Common myeloid progenitor, CD34-positive (primary cell): ENCODE measurements at places on chromosomes 7 and 10.
A peak's percentile ranks its signal among the peaks of the same experiment; 100 is the strongest.

- peak; percentile 62 for DNase-seq
- no peaks in the 10 kb centered on the region for H3K27me3 ChIP-seq
- H3K4me1 ChIP-seq, result peaks cover 9% of the 10 kb centered on the region
Observed at GRCh38 chr7:140417456-140418155, 13.7 kb downstream of the RAB19 start.

GRCh38 chr7:132430861-132431822 is 145.1 kb downstream of the PLXNA4 start:
- no peaks in the 10 kb centered on the region for H3K27me3 ChIP-seq
- H3K4me3 ChIP-seq, result no peak overlapping the region
- H3K4me1 ChIP-seq, result peaks cover 46% of the 10 kb centered on the region
- peak; percentile 58 for DNase-seq

DNA sequence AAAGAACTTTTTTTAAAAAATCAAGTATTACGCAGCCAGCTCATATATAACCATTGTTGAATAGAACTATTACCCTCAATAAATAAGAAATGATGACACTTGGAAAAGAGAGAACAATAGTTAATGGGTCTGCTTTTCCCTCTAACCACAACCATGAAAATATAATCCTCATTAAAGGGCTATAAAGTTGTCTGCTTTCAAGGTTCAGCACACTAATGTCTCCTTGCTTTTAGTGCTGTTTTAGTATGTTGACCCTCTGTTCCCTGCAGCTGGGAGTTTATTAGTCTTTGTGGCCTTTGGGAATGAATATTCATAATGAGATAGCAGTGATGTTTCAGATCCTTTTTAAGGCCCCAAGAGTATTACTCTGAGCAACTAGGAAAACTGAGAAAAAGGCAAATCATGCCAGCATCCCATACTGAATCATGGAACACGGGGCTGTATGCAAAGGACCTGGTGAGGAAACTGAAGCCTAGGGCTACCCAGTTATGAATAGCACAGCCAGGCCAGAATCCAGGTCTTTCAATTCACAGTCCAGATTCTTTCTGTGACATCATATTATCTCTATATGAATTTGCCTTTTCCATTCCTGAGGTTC is 332.0 kb upstream of the LRGUK start:
- H3K27ac ChIP-seq, result no peak overlapping the region
- no peak for DNase-seq
- no peaks in the 10 kb centered on the region for H3K4me1 ChIP-seq
- H3K36me3 ChIP-seq, result peaks cover 2% of the 10 kb centered on the region
- no peak overlapping the region for H3K4me3 ChIP-seq

DNA sequence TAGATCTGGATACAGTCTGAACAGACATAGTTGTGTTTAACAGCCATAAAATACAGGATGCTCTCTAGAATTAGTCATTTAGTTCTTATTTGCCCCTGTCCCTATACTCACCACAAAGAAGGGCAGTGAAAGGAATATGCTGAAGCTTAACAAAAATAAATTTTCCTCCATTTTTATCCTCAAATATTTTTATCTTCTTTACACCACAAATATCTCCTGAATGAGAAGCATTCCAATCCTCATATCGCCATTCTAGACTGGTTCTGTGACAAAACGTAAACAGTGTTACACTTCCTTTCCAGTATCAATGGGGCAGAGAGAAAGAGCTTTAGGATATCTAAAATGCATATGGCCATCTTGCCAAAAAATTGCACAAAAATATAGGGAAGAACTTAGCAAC is 1.6 kb downstream of the OR9A2 start:
- H3K36me3 ChIP-seq, result no peaks in the 10 kb centered on the region
- DNase-seq, result no peak
- no peaks in the 10 kb centered on the region for H3K27me3 ChIP-seq
- H3K4me1 ChIP-seq, result no peaks in the 10 kb centered on the region
- no peak overlapping the region for H3K4me3 ChIP-seq

GRCh38 chr10:127935071-127935561 is 28.2 kb downstream of the PTPRE start:
- H3K4me1 ChIP-seq, result no peaks in the 10 kb centered on the region
- H3K36me3 ChIP-seq, result no peaks in the 10 kb centered on the region
- no peak overlapping the region for H3K4me3 ChIP-seq
- no peaks in the 10 kb centered on the region for H3K27me3 ChIP-seq
- no peak for DNase-seq
- H3K27ac ChIP-seq, result no peak overlapping the region

DNA sequence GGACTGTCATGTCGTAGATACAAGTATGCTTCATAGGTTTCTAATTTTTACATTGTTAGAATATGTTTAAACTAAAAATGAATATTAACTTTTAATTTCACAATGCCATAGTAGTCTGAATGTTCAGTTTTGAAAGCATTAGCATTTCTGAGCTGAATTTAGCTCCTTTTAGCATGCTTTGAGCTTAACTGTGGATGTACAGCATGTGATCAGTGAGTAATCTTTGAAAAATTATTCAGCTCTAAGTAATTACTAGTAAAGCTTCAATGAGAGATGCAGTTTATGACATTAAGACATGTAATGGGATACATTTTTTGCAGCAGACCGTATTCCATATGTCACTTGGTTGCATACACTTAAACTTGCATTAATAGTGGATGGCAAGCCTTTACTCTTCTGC is 114.1 kb upstream of the WNT16 start:
- H3K4me3 ChIP-seq, result no peak overlapping the region
- H3K27ac ChIP-seq, result no peak overlapping the region
- DNase-seq, result no peak
- no peaks in the 10 kb centered on the region for H3K27me3 ChIP-seq
- no peaks in the 10 kb centered on the region for H3K4me1 ChIP-seq
- no peaks in the 10 kb centered on the region for H3K36me3 ChIP-seq

DNA sequence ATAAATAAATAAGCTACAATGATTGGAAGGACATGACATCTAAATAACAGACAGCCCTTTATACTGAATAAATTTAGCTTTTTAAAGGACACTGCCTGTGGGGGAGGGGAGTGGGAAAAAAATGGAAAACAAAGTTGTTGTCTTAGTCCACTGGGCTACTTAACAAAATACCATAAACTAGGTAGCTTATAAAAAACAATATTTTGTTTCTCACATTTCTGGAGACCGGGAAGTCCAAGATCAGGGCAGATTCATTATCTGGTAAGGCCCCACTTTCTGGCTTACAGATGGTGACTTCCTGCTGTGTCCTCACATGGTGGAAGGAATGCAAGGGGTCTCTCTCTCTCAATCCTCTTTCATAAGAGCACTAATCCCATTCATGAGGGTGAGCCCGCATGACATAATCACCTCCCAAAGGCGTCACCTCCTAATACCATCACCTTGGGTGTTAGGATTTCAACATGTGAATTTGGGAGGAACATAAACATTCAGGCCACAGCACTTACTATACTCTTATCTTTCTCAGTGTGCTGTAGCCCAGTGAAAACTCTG is 43.0 kb downstream of the DNAJC12 start:
- no peak for DNase-seq
- no peaks in the 10 kb centered on the region for H3K4me1 ChIP-seq
- no peaks in the 10 kb centered on the region for H3K36me3 ChIP-seq

GRCh38 chr7:97513326-97513725 is 218.6 kb upstream of the TAC1 start:
- H3K4me1 ChIP-seq, result no peaks in the 10 kb centered on the region
- no peaks in the 10 kb centered on the region for H3K36me3 ChIP-seq
- DNase-seq, result no peak
- no peak overlapping the region for H3K27ac ChIP-seq
- H3K27me3 ChIP-seq, result no peaks in the 10 kb centered on the region
- no peak overlapping the region for H3K4me3 ChIP-seq

GRCh38 chr10:4073912-4074311 is 288.9 kb upstream of the KLF6 start:
- H3K4me1 ChIP-seq, result no peaks in the 10 kb centered on the region
- H3K4me3 ChIP-seq, result no peak overlapping the region
- no peak for DNase-seq
- no peak overlapping the region for H3K27ac ChIP-seq
- H3K36me3 ChIP-seq, result no peaks in the 10 kb centered on the region

DNA sequence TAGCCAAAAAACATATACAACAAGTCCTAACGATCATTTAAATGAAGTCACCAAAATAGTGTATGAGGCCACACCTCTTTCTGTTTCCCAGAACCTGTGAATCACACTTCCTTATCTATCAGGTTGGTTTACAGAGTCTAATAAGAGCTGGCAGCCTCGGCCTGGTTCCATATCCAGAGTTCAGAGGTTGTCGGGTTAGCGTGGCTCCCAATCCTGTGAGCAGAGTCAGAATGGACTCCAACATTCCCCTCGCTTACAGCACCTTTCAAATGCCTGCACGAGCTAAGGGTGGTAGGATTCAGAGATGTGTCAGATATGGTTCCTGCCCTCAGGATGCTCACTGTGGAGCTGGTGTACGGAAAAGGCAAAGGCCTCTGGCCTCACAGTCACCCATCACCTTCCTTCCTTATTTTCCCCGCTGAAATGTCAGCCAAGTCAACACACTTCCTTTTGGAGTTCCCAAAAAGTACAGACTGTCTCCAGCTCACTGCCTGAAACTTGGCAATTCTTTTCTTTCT is 6.0 kb downstream of the IL15RA start:
- H3K4me3 ChIP-seq, result no peak overlapping the region
- DNase-seq, result peak; percentile 31
- H3K27ac ChIP-seq, result no peak overlapping the region

DNA sequence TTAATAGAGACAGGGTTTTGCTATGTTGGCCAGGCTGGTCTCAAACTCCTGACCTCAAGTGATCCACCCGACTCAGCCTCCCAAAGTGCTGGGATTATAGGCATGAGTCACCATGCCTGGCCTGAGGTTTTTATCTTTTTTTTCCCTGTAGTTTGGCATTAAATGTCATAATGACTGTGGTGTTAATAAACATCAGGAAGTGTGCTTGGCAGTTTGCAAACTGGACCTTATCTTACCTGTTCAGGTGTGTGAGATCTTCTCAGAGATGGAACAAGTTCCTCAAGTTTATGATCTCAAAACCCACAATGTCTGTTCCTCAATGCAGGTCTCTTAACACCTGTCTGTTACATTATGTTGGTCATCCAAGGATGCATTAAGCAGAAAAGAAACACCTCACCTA is 80.0 kb downstream of the ARID5B start:
- H3K4me1 ChIP-seq, result no peaks in the 10 kb centered on the region
- H3K36me3 ChIP-seq, result no peaks in the 10 kb centered on the region

DNA sequence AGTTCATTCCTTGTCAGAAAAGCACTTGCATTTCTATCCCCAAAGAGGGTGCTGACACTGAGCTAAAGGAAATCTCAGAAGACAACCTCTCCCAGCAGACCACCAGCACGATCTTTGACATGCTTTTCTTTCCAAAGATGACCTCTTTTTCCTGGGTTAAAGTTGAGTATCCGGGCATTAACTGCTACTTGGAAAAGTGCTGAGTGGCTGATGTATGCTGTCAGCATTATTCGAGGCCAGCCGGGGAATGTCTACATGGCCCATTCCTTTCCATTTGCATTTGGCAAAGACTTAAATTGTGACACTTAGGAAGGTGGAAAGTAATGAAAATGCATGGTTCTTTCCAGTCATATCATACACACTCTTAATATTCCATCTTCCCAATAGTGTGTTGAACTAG is 90.6 kb upstream of the SKAP2 start:
- H3K36me3 ChIP-seq, result no peaks in the 10 kb centered on the region
- no peak overlapping the region for H3K27ac ChIP-seq
- H3K4me3 ChIP-seq, result no peak overlapping the region
- H3K4me1 ChIP-seq, result no peaks in the 10 kb centered on the region

- no peak overlapping the region for H3K27ac ChIP-seq
- no peaks in the 10 kb centered on the region for H3K4me1 ChIP-seq
- no peaks in the 10 kb centered on the region for H3K27me3 ChIP-seq
- no peak for DNase-seq
- no peaks in the 10 kb centered on the region for H3K36me3 ChIP-seq
Observed at GRCh38 chr10:31940839-31941653, 12.4 kb upstream of the ARHGAP12 start.

DNA sequence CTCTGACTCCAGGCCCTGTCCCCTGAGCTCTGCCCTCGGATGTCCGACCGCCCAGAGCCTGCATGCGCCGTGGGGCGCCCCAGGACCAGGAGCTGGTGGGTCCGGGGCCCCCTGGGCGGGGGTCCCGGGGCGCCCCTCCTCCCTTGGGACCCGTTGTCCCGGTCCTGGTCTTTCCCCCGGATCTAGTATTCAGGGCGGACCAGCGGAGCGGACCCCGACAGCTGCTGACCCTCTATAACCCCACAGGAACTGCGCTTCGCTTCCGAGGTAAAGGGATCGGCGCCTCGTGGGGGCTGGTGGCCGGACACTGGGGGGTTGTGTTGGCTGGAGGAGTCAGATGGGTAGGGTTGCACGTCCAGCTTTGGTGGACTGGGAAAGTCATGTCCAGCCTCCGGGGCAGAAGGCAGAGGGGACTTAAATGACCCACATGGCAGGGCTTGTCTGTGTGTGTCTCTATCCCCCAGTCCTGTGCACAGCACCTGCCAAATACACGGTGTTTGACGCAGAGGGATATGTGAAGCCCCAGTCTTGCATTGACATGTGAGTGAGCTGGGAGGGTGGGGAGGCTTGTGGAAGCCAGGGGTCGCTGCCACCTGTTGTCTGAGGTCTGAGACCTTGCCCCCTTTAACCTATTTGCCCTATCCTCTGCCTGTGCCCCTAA is 520 bp downstream of the MOSPD3 start:
- no peaks in the 10 kb centered on the region for H3K27me3 ChIP-seq
- no peak overlapping the region for H3K27ac ChIP-seq

GRCh38 chr10:52353960-52354394 is 39.9 kb downstream of the DKK1 start:
- H3K27me3 ChIP-seq, result no peaks in the 10 kb centered on the region
- H3K36me3 ChIP-seq, result no peaks in the 10 kb centered on the region
- H3K27ac ChIP-seq, result no peak overlapping the region

GRCh38 chr7:132249256-132249971 is 326.9 kb downstream of the PLXNA4 start:
- H3K4me3 ChIP-seq, result no peak overlapping the region
- H3K27ac ChIP-seq, result no peak overlapping the region
- H3K36me3 ChIP-seq, result no peaks in the 10 kb centered on the region
- H3K4me1 ChIP-seq, result no peaks in the 10 kb centered on the region
- no peak for DNase-seq
